ENCODE measurements at places on chromosomes 1 and 21.
A peak's percentile ranks its signal among the peaks of the same experiment; 100 is the strongest.

- DNase-seq, result peak; percentile 88
Measured at GRCh38 chr1:37556712-37557196, at the start of gene DNALI1. DNALI1 (plus strand) TSS chr1:37556940; CDS start chr1:37556995, 55 bp downstream.

- no peak for DNase-seq
Measured at GRCh38 chr1:65948609-65949229, 156.0 kb downstream of the PDE4B start.

DNA sequence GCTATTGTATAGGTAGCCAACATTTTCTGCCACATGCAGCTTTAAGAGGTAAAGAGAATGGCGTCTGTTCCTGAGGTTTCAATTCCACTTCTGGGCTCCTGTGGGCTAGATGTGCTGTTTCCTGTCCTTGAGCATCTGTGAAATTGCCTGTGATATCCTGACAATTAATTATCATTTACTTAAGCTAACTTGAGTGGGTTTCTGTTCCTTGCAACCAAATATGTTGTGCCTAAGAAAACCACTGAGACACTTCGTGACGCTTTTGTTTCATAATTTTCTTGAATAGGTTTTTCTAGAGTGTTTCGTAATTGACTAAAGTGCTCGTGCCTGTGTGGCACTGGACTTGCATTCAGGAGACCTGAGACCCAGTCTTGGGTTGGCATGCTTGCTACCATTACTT lies 127.3 kb upstream of the POU3F1 start:
- no peak for DNase-seq

- no peak for DNase-seq
Measured at GRCh38 chr1:78070758-78071157, 25.0 kb downstream of the GIPC2 start.

DNA sequence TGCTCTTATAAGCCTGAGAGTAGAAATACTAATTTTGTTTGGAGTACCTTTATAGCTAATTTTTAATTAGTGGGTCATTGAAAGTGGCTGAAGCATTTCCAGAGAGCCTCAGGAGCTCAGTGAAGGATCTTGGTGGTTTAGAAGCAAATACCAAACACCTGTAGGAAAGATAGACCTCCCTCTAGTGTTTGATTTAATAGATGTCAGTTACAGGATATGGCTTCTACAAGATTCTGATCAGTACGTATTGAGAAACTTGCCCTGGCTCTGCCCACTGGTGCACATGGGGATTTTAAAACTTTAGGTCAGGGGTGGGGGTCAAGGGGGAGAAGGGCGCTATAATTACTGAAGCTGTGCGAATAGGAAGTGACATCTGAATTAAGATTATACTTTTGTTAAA lies 122.2 kb downstream of the POU2F1 start:
- DNase-seq, result no peak

- DNase-seq, result no peak
Measured at GRCh38 chr1:240998024-240998423, 359.0 kb downstream of the RGS7 start.

All from right forelimb (tissue), 1 donor.